Stimulated activated CD4-positive, alpha-beta T cell treated with anti-CD3 and anti-CD28 coated beads, Interleukin-4, amount 100 ng/mL, for 4 hours (primary cell): ENCODE measurements at places on chromosomes 5 and 9.

DNA sequence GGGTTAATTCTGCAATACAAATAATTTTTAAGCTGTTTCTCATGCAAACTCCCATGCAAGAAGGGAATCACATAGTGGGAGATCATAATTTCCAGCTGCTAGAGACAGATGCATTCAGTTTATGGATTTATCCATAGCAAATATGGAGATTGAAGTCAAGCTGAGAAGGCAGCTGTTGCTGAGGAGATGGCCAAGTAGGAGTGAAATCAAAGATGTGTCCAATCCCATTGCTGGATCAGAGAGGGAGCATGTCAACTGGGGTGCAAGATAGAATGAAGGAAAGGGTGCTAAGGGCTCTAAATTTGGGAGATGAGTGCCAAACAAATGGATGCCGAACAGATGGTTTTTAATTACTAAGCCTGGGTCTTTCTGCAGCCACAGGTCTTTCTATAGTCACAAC lies 504.5 kb downstream of the NFIB start:
- DNase-seq: no peak

DNA sequence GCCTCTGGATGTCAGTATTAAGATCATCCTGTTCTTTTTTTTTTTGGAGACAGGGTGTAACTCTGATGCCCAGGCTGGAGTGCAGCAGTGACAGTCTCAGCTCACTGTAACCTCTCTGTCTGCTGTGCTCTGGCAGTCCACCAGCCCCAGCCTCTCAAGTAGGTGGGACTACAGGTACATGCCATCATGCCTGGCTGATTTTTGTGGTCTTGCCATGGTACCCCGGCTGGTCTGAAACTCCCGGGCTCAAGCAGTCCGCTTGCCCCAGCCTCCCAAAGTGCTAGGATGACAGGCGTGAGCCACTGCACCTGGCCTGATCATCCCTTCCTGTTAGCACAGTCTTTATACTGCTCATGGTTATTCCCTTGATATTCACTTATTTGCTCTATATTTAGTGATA lies 3.5 kb downstream of the KDM4C start:
- no peak for DNase-seq

- no peak for DNase-seq
Measured at GRCh38 chr9:81069038-81069795, 620.1 kb downstream of the TLE1 start.

- DNase-seq: no peak
Measured at GRCh38 chr5:18158166-18158565, 523.9 kb downstream of the TAF11L14 start.

DNA sequence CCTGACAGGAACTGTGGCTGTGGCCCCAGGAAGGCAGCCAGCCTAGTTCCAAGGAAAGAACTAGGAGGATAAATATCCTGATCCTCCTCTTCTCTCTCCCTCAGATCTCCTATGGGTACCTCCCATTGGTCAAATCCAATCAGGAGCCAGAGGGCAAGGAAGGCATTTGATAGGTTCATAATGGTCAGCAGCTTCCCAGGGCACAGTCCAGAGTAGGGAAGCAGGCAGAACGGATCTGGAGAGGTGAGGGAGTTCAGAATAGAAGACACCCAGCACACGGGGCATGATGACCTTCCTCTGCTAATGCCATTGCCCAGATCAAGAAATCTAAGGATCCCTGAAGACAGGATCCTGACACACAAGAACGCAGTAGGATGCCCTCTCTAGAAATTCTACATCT lies 8.6 kb downstream of the ABLIM3 start:
- DNase-seq: no peak

DNA sequence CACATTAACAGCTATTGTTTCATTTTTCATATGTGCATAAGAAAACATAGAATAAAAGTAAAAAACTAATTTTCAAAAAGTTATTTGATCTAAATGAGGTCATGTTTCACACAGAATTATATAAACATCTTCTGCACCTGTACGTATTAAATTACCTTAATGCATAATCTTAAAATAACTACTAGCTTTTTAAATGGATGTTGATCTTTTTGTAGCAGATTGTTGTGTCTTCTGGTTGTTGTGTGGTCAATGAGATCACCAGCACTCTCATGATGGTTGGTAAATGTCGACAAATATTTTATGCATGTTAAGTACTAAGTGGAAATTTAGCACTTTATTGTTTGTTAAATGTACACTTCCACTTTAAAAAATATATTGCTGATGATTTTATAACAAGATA lies 162.0 kb downstream of the AP3B1 start:
- no peak for DNase-seq

DNA sequence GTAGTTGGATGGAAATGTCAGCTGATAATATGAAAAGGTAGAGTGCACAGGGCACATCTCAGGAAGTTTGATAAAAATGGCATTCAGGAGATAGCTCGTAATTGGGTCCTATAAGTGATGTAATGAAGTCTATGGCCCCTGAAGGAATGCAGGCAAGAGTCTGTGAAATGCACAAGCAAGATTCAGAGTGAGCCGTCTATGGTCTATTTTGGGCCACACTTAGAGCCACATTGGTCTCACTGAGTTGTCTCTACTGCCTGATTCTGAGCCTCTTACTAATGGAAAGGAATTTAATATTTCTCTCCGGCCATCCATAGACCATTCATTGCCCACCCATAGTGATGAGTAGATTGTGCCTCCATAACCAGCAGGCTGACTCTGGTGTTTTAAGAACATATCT lies 111.3 kb upstream of the KCNN2 start:
- no peak for DNase-seq

DNA sequence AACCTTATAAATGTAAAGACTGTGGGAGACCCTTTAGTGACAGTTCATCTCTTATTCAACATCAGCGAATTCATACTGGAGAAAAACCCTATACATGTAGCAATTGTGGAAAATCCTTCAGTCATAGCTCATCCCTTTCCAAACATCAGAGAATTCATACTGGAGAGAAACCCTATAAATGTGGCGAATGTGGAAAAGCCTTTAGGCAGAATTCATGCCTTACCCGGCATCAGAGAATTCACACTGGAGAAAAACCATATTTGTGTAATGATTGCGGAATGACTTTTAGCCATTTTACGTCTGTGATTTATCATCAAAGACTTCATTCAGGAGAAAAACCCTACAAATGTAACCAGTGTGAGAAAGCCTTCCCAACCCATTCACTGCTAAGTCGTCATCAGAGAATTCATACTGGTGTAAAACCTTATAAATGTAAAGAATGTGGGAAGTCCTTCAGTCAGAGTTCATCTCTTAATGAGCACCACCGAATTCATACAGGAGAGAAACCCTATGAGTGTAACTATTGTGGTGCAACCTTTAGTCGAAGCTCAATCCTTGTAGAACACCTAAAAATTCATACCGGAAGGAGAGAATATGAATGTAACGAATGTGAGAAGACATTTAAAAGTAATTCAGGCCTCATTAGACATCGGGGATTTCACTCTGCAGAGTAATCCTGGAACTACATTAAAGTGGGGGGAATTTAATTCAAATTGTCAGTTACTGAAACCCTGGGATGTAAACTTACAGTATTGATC lies 17.7 kb downstream of the ZNF483 start:
- no peak for DNase-seq

DNA sequence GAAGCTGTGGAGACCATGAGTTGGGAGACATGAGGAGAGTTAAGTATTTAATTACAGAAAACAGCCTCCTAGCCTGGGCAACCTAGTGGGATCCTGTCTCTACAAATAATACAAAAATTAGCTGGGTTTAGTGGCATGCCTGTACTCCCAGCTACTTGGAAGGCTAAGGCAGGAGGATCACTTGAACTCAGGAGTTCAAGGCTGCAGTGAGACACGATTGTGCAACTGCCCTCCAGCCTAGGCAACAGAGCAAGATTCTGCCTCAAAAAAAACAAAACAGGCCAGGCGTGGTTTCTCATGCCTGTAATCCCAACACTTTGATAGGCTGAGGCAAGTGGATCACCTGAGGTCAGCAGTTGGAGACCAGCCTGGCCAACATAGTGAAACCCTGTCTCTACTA lies 52.6 kb downstream of the AQP7 start:
- DNase-seq: no peak

GRCh38 chr9:136886610-136887597 lies 588 bp downstream of the TRAF2 start:
- peak; percentile 44 for DNase-seq

GRCh38 chr5:6261256-6261655 lies 117.1 kb downstream of the MED10 start:
- no peak for DNase-seq

DNA sequence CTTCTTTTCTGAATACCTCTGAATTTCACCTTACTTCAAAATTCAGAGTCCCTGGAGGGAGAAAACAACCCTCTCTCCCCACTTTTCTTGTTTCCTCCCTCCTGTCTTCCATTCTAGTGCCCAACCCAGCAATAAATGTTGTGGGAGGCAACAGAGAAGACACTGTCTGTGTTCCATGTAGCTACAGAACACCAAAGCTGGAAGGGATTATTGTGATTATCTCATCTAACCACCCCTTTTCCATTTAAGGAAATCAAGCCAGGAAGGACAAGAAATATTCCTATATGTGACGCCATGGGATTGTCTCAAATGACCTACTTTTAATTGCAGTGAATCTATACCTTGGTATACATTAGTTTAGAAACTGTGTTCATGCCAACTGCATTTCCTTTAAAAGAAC lies 476.6 kb upstream of the TNC start:
- no peak for DNase-seq

DNA sequence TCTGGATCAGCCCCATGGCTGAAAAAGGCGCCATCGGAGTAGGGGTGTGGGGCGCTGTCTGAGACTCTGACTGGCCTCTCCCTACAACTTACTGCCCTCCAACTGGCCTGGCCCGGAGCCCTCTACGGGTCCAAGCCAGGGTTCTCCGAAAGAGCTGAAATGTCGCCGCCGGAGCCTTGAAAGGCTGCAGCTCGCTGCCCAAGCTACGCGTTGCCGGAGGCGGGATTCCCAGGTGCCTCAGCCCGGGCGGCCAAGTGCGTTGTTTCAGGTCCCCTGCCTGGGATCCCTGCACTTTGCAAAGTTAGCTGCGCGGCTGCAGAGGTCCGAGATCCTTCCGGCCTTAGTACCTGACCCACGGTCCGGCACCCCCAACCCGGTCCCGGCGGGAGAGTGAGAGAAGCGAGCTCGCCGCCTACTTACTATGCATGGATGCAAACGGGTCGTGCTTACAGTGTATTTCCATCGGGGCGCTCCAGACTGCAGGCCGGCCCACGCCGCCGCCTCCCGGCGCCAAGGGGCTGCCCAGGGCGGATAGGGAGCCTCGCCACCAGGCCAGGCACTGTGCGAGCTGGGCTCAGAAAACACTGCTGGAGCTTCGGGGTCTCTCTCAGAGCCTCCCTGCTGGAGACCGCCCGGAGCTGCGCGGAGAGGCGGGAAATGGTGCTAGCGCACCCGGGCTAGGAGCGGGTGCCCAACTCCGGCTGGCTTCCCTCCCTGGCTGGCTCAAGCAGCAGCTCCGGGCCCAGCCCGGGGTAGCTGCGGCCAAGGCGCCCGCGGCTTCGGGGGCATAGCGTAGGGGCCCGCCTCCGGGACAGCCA lies 7.7 kb downstream of the PAX5 start:
- no peak for DNase-seq

- DNase-seq: no peak
Measured at GRCh38 chr9:125295657-125296056, 34.0 kb downstream of the GAPVD1 start.

DNA sequence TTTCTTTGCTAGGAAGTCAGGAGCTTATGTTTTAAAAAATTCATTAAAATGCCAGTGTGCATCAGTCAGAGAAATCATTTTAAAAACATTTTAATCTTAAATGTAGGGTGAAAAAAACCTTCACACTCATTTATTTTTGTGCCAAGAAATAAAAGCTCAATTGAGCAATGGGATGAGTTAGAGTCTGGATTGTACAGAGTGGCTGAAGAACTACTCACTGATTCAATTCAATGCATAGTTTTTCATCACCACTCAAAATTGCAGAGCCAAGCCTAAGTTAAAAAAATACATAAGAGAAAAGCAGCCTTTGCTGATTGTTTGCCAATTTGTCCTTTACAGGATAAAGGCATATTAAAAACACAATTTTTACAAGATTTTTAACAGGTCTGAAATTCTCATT lies 168.2 kb upstream of the DMRTA1 start:
- DNase-seq: no peak

DNA sequence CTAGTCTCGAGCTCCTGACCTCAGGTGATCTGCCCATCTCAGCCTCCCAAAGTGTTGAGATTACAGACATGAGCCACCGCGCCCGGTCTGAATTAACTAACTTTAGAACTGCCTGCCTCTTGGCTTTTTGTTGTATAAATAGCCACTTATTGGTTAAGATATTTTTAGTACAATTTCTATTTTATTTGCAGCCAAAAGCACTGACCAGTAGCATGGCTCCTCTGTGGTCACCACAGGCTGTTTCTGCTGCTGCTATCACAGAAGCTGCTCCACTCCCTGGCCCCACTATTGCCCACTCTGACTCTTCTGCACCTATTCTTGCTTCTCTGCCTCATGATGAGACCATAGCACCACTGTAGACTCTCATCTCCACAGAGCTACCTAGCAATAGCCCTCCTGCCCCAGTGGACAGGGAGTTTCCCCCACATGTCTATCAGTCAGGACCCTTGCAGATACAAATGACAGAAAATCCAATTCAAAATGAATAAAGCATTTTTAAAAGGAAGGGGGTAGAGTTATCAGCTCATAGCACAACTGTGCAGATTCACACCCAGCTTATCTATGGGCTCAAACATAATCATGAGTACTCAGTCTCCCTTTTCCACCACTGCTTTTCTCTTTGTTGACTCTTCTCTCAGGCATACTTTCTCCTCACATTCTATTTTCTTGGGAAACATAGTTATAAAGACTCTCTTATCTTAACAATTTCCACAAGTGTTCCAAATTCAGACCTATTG lies 151.8 kb upstream of the EPB41L4A start:
- DNase-seq: no peak

GRCh38 chr5:157820593-157821252 lies 38.2 kb downstream of the CLINT1 start:
- no peak for DNase-seq

GRCh38 chr9:98181746-98182068 lies 10.7 kb downstream of the CORO2A start:
- no peak for DNase-seq

DNA sequence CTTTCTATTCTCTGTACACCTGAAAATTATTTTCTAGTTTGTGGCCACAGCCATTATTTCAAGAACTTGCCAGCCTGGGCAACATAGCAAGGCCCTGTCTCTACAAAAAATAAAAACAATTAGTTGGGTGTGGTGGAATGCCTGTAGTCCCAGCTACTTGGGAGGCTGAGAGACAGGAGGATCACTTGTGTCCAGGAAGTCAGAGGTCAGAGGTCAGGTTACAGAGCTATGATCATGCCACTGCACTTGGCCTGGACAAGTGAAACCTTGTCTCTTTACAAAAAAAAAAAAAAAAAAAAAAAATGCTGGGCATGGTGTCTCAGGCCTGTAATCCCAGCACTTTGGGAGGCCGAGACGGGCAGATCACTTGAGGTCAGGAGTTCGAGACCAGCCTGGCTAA lies 58.3 kb downstream of the HMGCR start:
- no peak for DNase-seq

DNA sequence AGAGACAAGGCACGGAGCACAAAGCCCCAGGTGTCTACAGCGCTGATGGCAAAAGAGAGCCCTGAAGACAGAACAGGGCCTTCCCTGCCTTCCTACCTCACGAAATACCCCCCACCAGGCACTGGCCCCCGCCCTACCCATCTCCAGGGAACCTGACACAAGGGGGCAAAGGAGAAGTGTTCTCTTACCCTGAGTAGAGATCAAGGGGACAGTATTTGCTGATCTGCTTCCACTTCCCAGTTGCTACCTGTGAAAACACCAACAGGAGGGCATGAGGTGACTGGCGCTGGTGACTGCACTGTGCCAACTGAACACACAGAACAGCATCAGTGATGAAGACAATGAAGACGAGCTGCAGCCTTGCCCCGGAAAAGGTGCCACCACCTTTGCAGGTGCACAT lies 27.4 kb downstream of the IPPK start:
- no peak for DNase-seq
